ENCODE measurements at places on chromosomes 7 and 10.

DNA sequence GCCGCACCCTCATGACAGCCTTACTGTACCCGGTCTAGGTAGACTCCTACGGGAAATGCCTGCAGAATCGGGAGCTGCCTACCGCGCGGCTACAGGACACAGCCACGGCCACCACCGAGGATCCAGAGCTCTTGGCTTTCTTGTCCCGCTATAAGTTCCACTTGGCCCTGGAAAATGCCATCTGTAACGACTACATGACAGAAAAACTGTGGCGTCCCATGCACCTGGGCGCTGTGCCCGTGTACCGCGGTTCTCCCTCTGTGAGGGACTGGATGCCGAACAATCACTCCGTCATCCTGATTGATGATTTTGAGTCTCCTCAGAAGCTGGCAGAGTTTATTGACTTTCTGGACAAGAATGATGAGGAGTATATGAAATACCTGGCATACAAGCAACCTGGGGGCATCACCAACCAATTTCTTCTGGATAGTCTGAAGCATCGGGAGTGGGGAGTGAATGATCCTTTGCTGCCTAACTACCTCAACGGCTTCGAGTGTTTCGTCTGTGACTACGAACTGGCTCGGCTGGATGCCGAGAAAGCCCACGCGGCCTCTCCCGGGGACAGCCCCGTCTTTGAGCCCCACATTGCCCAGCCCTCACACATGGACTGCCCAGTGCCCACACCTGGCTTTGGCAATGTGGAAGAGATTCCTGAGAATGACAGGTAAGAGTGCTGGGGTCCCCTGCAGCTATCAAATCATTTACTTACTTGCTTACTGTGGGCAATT is 8.5 kb upstream of the CHCHD1 start:
- no peak for DNase-seq

DNA sequence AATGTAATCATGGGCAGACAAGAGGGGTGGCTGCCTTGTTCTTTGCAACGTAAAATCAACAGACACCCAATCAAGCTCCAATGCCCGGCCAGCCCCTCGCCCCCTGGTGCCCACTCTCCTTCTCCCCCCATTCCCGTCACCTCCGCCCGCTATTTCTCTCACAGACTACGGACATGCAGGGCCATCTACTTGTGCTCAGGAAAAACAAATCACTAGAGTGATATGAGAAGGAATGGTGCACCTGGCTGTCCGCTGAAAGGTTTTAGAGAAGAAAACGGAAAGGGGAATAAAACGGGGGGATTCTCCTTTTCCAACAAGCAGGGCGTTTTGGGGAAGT is 396 bp downstream of the GRM8 start:
- no peak for DNase-seq

- DNase-seq, result no peak
Measured at GRCh38 chr10:51711519-51711891, 12.1 kb upstream of the CSTF2T start.

DNA sequence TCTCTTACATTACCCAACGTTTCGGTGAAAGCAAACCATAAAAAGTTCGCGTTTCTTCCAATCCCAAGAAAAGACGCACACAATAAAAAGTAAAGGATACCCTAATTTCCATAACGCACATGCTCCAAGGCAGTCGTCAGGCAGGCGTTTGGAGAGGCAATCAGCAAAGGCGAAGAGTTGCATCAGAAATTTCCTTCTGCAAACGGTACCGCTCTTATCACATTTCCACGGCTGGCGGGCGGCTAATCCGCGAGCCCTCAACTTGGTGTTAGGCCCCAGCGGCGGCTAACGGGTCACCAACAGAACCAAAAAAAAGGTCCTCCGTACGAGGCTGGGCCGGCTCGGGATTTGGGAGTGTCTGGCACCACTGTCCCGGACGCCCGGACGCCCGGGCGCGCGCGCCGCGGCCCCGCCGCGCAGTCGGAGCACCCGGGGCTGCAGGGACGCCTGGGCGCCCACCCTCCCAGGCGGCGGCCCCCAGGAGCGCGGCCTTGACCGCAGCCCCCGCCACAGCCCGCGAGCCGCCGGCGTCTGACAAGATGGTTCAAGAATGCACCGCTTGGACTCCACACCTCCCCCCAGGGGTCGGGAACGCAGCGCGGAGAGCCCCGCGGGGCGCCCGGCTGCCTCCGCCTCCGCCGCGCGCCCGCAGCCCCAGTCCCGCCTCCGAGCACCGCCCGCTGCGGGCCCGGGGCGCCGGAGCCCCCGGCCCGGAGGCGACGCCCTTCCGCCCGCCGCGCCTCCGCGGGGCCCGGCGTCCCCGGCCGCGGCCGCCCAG is 9.8 kb upstream of the GRB10 start:
- DNase-seq, result peak; percentile 68

GRCh38 chr7:30471205-30471604 is 7.4 kb downstream of the NOD1 start:
- DNase-seq, result no peak

GRCh38 chr10:53209944-53210611 is 437.5 kb upstream of the MBL2 start:
- DNase-seq, result no peak

GRCh38 chr7:6546498-6547251 is 4.6 kb downstream of the GRID2IP start:
- no peak for DNase-seq

- DNase-seq, result no peak
Measured at GRCh38 chr10:17200001-17200911, 1.2 kb downstream of the TRDMT1 start.

GRCh38 chr7:107811934-107812333 is 8.9 kb upstream of the SLC26A3 start:
- DNase-seq, result no peak

GRCh38 chr10:117412469-117413010 is 37.3 kb upstream of the PDZD8 start:
- no peak for DNase-seq
